ENCODE measurements at places on chromosomes 6 and 20. TPM values are rescaled to one million over a fixed set of nuclear protein-coding genes. Genes with fewer than 3 reads are reported as not detected.

- H3K36me3 ChIP-seq = no peaks in the 10 kb centered on the region
- no peak overlapping the region for H3K4me3 ChIP-seq
- no peak overlapping the region for H3K27ac ChIP-seq
- DNase-seq = no peak
- no peaks in the 10 kb centered on the region for H3K27me3 ChIP-seq
Measured at GRCh38 chr20:44336086-44336485, 757 bp upstream of the R3HDML start.

- no peaks in the 10 kb centered on the region for H3K36me3 ChIP-seq
- no peak for DNase-seq
- no peaks in the 10 kb centered on the region for H3K27me3 ChIP-seq
- H3K27ac ChIP-seq = no peak overlapping the region
- H3K4me3 ChIP-seq = no peak overlapping the region
Measured at GRCh38 chr6:137254966-137255365, 35.8 kb upstream of the IFNGR1 start.

- no peaks in the 10 kb centered on the region for H3K36me3 ChIP-seq
- H3K27me3 ChIP-seq = no peaks in the 10 kb centered on the region
- H3K4me1 ChIP-seq = no peaks in the 10 kb centered on the region
- DNase-seq = no peak
Measured at GRCh38 chr6:81553216-81553615, 199.3 kb downstream of the TENT5A start.

GRCh38 chr6:40986921-40987819, 51.9 kb downstream of the UNC5CL start:
- no peaks in the 10 kb centered on the region for H3K36me3 ChIP-seq
- H3K27me3 ChIP-seq = no peaks in the 10 kb centered on the region
- H3K4me3 ChIP-seq = no peak overlapping the region
- H3K27ac ChIP-seq = no peak overlapping the region
- peaks cover 9% of the 10 kb centered on the region for H3K4me1 ChIP-seq

GRCh38 chr6:116298973-116299372, 19.2 kb upstream of the TSPYL1 start:
- no peaks in the 10 kb centered on the region for H3K4me1 ChIP-seq
- no peaks in the 10 kb centered on the region for H3K27me3 ChIP-seq
- DNase-seq = no peak

DNA sequence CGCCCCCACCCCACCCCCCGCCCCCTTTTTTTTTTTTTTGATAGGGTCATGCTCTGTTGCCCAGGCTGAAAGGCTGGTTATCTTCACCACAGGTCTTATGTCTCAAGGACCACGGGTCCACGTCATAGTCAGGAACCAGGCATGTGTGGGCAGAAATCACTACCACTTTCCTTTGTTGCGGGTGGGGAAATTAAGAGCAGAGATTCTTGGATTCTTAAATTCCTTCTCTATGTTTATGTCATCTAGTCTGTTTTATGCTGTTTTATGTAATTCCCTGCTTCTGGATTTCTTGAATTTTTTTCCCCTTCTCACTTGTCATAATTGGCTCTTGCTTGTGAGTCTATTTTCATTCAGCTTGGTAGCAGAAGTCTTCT, 25.8 kb upstream of the PLCG1 start:
- H3K27me3 ChIP-seq = no peaks in the 10 kb centered on the region
- H3K4me3 ChIP-seq = no peak overlapping the region
- no peaks in the 10 kb centered on the region for H3K4me1 ChIP-seq
- no peak overlapping the region for H3K27ac ChIP-seq
- peaks cover 72% of the 10 kb centered on the region for H3K36me3 ChIP-seq

DNA sequence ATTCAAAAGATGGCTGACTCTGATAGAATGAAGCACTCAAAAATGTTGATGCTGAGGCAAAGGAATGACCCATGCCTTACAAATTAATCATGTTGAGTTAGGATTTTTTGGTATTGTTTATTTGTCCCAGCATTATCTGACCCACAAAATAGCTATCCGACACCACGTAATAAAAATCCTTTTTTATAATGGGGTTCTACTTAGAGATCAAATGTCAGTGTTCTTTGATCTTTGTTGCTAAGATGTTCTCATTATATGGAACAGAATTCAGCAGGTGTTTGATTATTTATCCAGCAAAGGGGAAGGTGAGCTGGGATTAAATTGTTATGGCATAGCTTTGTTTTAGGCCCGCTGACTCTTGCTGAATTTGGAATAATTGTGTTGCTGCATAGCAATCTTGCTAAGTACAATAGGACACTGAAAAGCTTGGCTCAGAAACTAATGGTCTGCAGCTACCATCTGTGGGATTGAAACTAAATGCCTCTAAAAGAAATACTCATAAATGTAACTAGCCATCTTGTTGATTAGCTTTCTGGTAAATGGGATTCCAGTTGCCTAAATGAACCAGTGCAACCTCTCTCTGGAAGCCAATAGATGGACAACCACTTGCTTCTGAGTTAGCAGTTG, 180.2 kb upstream of the HDAC2 start:
- no peak for DNase-seq
- no peak overlapping the region for H3K4me3 ChIP-seq
- H3K27ac ChIP-seq = no peak overlapping the region
- H3K36me3 ChIP-seq = no peaks in the 10 kb centered on the region
- no peaks in the 10 kb centered on the region for H3K27me3 ChIP-seq

DNA sequence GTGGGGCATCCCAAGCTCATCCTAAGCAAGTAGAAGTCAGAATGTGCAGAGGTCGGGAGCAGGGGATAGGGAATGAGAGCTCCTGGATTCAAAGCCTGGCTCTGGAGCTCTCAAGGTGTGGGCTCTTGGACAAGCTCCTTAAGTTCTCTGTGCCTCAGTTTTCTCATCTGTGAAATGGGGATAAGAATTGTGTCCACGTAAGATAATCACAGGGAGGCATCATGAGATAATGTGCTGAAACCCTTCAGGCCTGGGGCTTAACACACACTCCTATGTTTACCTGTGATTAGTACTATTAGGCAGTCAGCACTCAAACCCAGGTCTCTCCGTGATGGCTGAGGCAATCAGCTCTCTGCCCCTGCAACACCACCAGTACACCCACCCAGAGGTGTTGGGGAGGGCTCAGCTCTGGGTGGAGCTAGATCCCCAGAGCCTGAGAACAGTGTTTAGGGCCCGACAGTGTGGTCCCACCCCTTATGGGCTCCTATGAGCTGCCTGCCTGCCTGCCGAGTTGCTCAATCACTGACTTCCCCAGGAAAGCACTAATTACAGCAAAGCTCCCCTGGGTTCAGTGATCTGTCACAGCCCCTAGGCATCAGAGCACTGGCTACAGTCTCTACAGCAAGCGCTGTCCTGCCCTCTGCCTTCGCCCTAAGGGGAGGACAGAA, 6.3 kb upstream of the SIRPA start:
- no peak for DNase-seq
- peaks cover 6% of the 10 kb centered on the region for H3K4me1 ChIP-seq
- H3K4me3 ChIP-seq = no peak overlapping the region
- no peak overlapping the region for H3K27ac ChIP-seq
- no peaks in the 10 kb centered on the region for H3K36me3 ChIP-seq

GRCh38 chr6:55567558-55567957, 11.4 kb downstream of the HMGCLL1 start:
- no peak overlapping the region for H3K27ac ChIP-seq
- no peaks in the 10 kb centered on the region for H3K4me1 ChIP-seq
- no peak for DNase-seq
- H3K27me3 ChIP-seq = no peaks in the 10 kb centered on the region
- no peak overlapping the region for H3K4me3 ChIP-seq

- H3K27me3 ChIP-seq = no peaks in the 10 kb centered on the region
- H3K27ac ChIP-seq = no peak overlapping the region
- no peak for DNase-seq
Measured at GRCh38 chr6:105898286-105898685, 187.8 kb upstream of the PRDM1 start.

GRCh38 chr6:56714982-56715456, 72.3 kb upstream of the DST start:
- H3K27ac ChIP-seq = peak overlapping the region; percentile 63
- peak; percentile 83 for DNase-seq
- H3K4me1 ChIP-seq = peaks cover 40% of the 10 kb centered on the region
- H3K4me3 ChIP-seq = no peak overlapping the region

HCRTR2 gene
- not detected for total RNA-seq

FITM2 gene
- total RNA-seq = 4.4 TPM

SLC22A2 gene
- total RNA-seq = not detected

ANKS1A gene
- total RNA-seq = 10.9 TPM

Measured in SJSA1 (cell line).